Tracheal epithelial cell (primary cell): ENCODE measurements at places on chromosomes 16 and 17. TPM values are rescaled to one million over a fixed set of nuclear protein-coding genes. Genes with fewer than 3 reads are reported as not detected.

Gene EPX
- not detected in 2 replicates for total RNA-seq

Gene HEATR9
- not detected in 2 replicates for total RNA-seq

Gene KRT32
- total RNA-seq: not detected in 2 replicates

Gene PMM2
- total RNA-seq: 16.4 and 24.8 TPM in 2 replicates

Gene FGF11
- 23.7 and 32.8 TPM in 2 replicates for total RNA-seq

Gene RNF112
- total RNA-seq: 0.24 and 0.43 TPM in 2 replicates

Gene CD300LD
- total RNA-seq: not detected in 2 replicates

Gene LAT
- 0.48 and 0.85 TPM in 2 replicates for total RNA-seq

Gene PTGES3L
- 0.21 and 0.24 TPM in 2 replicates for total RNA-seq
